Foreskin keratinocyte (primary cell): ENCODE measurements at places on chromosomes 6 and 20. TPM values are rescaled to one million over a fixed set of nuclear protein-coding genes. Genes with fewer than 3 reads are reported as not detected.

GRCh38 chr6:134447883-134448387 is 130.0 kb upstream of the SGK1 start:
- DNase-seq, result peak; percentile 100

GRCh38 chr20:36306553-36307411 is 643 bp downstream of the DLGAP4 start:
- no peak for DNase-seq

Gene FAM83D
- total RNA-seq, result 38.1 and 51.8 TPM in 2 replicates

DNA sequence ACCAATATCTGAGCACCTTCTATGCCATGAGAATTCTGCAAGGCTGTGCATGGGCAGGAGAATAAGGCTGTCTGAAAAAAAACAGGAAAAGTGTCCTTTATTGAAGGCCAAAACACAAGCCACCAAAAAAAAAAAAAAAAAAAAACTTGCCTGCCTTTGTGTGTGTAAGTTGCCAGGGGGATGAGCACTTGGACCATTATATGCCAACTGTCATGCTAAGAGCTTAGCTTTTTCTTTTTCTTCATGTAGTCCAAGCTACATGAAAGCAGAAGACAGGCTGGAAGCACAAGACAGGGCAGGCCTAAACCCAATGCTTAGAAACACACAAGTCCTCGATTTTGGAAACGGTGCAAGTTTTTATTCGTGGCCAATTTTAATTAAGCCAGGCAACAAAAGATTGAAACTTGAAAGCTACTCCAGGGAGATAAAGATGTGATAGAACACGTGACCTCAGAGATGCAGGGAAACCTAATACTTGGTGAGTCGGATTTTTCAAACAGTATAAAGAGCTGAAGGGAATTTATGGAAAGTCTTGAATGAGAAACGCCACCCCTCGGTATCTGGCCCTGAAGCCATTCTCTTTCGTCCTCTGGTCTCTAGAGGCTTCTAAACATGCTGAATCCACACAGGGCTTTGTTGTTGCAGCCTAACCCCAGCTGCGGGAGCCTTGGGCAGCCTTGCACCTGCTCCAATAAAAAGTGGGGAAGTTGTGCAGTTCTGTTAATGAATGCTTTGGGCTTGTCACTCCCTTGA is 8.6 kb downstream of the BMP7 start:
- DNase-seq, result no peak

DNA sequence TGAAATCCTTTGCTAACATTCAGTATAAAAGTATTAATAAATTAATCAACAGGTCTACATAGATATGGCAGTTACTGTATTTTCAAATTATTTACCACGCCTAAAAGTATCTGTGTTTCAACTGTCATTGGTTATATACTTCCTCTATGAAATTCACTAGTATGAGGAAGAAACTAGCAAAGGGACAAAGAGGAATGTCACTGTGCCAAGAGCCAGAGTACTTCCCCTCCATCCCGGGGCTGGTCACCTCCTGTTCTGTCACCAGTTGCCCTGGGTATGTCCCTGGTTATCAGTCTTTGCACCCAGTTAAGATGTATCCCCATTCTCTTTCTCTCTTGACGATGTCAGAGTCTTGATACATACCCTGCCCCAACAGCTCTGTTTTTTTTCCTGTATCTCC is 476.8 kb upstream of the SOX4 start:
- no peak for DNase-seq

DNA sequence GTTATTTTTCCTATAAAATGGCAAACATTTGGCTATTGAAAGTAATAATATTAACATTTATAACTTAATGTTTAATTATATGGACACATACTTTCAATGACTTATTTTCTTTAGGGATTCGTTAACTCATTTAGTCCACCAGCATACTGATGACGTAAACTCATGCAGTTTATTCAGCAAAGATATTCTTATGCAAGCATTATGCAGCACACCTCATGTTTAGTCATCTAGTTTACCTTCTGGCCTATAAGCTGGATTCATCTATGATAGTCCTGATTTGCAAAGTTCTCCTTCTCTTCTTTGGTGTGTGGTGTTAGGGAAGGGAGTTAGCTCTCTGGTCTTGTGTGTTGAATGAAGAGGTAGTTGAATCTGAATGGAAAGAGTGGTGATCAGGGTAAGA is 60.0 kb downstream of the OR2J2 start:
- DNase-seq, result no peak

GRCh38 chr6:14406614-14407331 is 289.2 kb downstream of the CD83 start:
- no peak for DNase-seq

DNA sequence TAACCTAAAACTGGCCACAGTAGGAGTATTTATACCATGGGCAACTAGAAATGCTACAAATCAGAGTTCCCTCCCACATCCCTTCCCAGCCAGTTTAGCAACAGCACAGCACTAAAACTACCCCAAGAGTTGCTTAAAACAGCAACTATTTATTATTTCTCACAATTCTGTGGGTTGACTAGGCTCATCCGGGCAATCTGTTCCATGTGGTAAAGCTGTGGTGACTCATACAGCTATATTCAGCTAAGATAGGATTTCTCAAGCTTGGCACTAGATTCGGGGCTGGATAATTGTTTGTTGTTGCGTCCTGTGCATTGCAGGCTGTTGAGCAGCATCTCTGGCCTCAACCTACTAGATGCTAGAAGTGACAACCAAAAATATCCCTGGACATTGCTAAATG is 8.6 kb upstream of the HECA start:
- no peak for DNase-seq

Gene EYA4
- not detected in 2 replicates for total RNA-seq

Gene TTLL9
- not detected in 2 replicates for total RNA-seq

GRCh38 chr6:158048589-158048988 is 66.9 kb downstream of the SYNJ2 start:
- DNase-seq, result no peak

DNA sequence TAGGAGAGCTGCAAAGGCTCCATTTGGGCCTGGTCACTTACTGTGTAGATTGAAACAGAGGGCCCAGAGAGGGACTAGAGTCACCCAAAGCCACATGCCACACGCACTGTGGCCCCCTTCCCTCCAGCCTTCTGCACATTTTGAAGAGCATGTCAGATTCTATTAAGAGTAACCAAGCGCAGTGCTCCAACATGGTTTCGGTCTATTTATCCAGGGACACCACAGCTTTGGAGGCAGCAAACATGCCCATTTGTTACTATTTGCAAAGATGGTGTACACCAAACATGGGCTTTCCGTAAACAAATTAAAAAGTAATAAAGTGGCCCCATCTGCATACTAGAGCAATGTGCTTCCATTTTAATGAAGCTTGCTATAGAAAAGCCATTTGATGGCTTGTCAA is 43.7 kb upstream of the CCDC167 start:
- DNase-seq, result no peak

GRCh38 chr6:157461000-157461915 is 80.3 kb downstream of the ZDHHC14 start:
- DNase-seq, result no peak

- DNase-seq, result no peak
These were observed 50.0 kb upstream of the ARHGAP18 start for GRCh38 chr6:129759796-129760605.

DNA sequence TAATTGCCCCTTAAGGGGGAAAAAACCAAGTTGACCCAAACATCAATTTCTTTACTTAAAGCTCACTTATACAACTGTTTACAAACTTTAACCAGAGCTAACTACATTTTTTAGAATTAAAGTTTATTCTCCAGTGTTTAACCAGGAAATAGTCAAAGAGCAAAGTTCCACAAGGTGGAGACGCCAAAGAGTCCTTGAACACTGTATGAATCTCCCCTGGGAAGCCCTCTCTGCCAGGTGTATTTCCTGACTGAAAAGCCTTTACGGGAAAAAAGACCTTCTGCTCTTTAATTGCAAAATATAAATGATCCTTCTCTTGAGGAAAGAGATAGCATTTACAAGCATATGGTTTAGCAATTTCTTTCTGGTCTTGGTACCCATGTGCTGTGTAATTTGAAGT is 36.2 kb downstream of the BTBD9 start:
- no peak for DNase-seq

DNA sequence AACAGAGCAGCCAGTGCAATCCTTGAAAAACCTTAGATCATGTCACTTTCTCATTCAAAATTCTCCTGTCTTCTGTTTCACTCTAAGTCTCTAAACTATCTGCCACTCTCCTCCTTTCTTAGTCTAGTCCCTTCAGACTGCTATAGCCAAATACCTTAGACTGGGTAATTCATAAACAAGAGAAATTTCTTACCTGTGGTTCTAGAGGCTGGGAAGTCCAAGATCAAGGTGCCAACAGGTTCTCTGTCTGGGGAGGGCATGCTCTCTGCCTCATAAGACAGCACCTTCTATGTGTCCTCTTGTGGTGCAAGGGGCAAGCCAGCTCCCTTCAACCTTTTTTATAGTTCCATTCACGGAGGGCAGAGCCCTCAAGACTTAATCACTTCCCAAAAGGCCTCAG is 156.3 kb downstream of the MTFR2 start:
- DNase-seq, result no peak

GRCh38 chr6:121879149-121879548 is 443.7 kb downstream of the GJA1 start:
- DNase-seq, result no peak

- peak; percentile 53 for DNase-seq
These were observed 1.1 kb upstream of the LCA5 start for GRCh38 chr6:79538106-79538971.

Gene CD24
- 251 and 321 TPM in 2 replicates for total RNA-seq

Gene OR2B6
- total RNA-seq, result not detected in 2 replicates

- DNase-seq, result no peak
These were observed 2.0 kb upstream of the TAF4 start for GRCh38 chr20:62067547-62068260.

- DNase-seq, result peak; percentile 26
These were observed 61.4 kb upstream of the JARID2 start for GRCh38 chr6:15184441-15184861.

Gene BPIFB4
- total RNA-seq, result not detected in 2 replicates

GRCh38 chr6:157873735-157874344 is 50.8 kb downstream of the SNX9 start:
- DNase-seq, result peak; percentile 43

DNA sequence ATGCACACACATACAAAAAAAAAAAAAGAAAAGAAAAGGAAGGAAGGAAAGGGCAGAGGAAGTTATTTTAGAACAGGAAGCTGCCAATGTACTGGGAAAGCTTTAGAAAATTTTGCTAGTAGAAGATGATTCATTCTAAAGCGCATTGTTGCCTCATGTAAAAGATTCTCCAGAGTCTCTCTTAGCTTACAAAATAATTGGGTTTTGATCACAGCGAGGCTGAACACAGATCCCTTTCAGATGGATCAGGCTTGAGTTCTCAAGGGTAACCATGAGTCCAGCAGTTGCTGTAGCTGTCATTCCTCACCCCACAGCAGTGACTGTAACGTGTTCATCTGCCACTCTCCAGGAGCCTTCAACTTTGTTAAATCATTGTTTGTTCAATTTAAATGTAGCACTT is 81.9 kb downstream of the PHACTR2 start:
- no peak for DNase-seq

Gene BCAS1
- total RNA-seq, result not detected in 2 replicates

DNA sequence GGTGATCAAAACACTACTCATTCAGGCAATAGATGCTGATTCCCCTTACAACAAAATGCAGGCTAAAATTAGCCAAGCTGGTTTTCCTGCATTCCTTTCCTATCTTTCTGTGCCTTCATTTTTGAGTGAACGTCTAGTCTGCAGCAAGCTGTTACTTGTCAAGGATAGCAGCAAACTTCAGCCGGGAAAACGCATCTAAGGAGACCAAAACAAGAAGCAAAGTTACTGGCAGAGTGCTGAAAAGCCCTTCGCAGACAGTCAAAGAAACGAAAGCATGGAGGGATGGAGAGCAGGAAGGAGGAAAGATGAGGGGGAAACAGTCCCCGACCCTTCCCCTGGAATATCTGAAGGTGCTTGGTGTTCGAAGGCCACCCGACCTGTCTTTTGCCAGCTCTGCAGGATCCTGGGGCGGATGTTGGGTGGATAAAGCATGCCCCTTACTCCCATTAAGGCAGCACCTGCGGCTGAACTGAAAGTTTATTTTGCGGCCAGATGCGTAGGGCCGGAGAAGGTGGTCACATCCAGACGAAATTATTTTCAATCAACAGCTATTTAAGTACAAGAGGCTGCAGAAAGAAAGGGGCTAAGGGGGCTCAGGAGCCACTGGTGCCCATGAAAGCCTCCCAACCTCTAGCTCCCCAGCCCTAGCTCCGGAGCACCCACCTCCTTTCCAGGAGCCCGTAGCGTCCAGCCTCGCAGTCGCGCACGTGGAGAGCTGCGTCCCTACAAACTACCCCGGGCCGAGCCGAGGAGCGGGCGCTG is 538 bp downstream of the FERMT1 start:
- DNase-seq, result peak; percentile 95

DNA sequence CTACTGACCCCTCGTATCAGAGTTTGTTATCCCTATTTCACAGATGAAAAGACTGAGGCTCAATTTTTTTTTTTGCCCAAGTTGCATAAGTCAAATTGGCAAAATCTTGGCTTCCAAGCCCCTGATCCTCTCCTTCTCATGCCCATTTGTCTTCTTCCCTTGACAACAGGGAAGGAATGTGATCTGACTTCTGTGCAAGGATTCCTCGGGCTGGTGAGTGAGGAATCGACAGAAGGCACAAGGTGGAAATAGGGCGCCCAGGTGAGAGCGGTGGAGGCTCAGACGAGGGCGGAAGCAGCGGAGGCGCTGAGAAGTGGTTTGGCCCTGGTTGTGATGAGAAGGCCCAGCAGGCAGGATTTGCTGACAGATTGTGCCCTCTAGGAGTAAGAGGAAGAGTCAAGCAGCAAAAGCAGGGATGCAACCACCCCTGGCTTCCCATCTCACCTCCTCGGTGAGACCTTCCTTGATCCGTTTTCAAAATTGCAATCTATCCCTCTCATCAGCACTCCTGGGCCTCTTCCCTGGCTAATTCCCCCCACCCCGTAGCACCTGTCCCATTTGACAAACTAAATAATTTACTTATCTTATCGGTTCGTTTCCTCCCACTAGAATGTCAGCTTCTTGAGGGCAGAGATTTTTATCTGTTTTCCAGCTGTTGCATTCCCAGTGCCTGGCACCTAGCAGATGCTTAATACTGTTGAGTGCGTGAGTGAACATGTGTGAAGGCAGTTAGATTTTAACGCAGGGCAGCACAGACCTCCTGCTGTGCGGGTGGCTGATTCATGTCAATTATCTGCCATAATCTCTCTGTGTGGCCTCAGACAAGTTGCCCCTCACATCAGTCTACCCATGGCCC is 3.7 kb upstream of the SIRPA start:
- no peak for DNase-seq

Gene TGM2
- 17.4 and 41.2 TPM in 2 replicates for total RNA-seq

GRCh38 chr6:144055121-144055931 is 40.0 kb downstream of the SF3B5 start:
- DNase-seq, result no peak

DNA sequence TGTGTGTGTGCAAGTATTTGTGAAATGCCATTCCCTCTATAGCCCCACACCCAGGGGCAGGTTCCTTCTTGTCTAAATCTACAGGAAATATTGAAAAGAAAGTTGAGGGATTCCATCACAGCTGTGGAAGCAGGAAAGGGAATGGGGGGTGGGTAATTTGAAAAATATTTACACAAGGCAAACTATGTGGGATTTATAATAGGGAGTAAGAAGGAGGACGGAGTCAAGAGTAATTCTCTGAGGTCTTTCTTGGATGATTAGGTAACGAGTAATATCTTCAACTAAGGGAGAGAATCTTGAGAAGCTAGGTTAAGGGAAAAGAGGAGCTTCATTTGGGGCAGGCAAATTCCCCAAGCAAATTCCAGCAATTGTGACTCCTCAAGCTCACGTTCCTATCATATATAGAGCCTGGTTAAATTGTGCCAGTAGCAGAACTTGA is 113.5 kb upstream of the SGK1 start:
- DNase-seq, result peak; percentile 95

Gene UBE2C
- total RNA-seq, result 148 and 198 TPM in 2 replicates
